Brain (organoid and tissue), 16 donors: ENCODE measurements at places on chromosomes 12 and 14. TPM values are rescaled to one million over a fixed set of nuclear protein-coding genes. Genes with fewer than 3 reads are reported as not detected.
A peak's percentile ranks its signal among the peaks of the same experiment; 100 is the strongest.

Gene C12orf75
- 28.6 TPM for polyA plus RNA-seq

Gene SERPINA6
- not detected for polyA plus RNA-seq

Gene MVK
- 33.4 TPM for polyA plus RNA-seq

Gene TGM1
- 1.8 TPM for polyA plus RNA-seq

Gene ZDHHC17
- 6.0 TPM for polyA plus RNA-seq

DNA sequence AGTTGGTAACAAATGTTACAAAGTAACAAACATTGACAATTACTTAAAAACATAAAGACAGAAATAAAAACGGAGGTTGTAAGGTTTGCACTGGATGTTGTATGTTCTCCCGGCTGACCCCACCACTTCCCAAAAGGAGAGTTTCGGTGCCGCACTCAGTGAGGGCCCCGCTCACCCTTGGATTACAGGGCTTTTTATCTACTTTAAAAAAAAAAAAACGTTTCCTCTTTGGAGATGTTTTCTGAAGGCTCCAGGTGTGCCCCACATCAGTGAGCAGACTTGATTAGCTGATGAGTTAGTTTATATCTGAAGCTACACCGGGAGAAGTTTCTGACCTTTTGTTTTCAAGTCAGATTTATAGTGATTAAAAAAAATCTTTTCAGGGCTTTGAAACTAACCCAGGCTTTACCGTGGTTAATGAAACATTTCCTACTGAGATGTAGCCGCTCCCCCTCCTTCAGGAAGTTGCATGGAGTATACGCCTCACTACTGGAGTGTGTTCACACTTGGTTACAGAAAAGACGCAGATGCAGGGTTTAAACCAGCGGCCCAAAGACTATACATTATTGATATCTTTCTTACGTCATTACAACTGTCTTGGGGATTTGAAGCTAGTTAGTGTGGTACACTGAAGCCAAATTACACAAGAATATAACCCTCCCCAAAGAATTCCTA, 38.0 kb upstream of the BCL7A start:
- DNase-seq, result no peak

GRCh38 chr12:52526511-52526951, 6.3 kb upstream of the KRT5 start:
- DNase-seq, result no peak

DNA sequence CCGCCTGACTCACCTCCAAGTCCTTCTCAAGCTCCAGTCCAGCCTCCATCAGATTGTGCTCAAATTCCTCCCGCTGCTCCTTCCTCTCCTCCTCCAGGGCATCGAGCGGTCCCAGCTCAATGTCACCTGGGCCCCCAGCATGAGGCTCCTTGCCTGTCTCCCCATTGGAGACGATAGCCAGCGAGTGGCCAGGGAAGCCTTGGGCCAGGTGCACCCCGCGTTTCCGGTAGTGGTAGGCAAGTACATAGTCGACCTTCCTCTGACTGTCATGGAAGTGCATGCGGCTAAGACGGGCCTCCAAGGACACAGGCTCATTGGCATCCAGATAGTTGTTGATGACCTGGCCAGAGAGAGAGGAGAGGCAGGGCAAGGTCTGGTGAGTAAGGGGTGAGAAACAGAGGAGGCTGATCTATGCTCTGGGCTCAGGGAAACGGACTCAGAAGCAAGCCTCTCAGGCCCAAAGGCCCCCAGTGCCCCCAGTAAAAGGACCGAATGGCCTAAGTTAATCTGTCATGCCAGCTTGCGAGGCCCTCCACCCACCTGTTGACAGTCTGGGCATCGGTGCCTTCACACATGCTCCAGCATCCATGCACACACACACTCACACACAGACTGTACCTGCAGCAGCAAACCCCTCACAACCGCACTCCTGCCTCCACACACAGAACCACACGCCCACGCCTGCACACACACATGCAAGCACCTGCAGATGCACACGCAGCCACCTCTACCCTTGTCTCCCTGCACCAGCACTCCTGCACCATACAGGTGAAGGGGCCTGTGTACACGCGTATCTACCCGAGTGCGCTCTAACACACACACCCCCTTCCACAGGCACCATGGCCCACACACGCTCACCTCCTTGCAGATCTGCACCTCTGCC, 23.8 kb downstream of the ANO2 start:
- DNase-seq, result no peak

GRCh38 chr12:23464241-23464812, 485.1 kb downstream of the SOX5 start:
- no peak for DNase-seq

GRCh38 chr12:178829-179109, 35.2 kb downstream of the SLC6A12 start:
- DNase-seq, result no peak

DNA sequence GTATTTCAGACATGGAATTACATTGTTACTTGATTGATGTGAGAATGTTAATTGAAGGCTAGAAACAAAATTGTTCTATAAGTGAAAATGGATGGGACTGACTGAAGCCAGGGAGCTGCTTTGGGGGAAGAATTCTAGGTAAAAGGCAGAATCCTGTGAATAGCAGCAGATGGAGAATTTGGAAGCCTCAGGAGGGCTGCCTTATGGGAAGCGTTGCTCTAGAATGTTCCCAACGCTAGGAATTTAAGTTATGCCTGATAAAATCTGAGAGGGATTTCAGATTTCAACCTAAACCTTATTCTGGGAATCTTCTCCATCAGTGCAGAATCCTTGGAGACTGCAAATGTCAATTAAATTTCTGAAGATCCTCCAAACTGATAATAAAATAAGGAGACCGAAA, 858.2 kb upstream of the FLRT2 start:
- no peak for DNase-seq

DNA sequence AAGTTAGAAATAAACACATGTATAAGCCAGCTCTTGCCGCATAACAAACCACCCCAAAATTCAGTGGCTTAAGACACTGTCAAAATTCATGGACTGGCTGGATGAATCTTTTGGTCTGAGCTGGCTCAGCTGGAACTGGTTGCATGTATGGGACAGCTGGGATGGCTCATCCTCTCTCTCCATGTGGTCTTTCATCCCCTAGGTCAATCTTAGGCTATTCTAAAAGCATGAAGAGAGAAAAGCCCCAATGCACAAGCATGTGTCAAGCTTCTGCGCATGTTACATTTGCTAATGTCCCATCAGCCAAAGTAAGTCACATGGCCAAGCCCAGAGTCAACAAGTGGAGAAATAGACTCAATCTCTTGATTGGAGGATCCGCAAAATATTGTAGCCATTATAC, 71.0 kb downstream of the DRAM1 start:
- DNase-seq, result no peak

GRCh38 chr12:104517880-104518279, 61.1 kb downstream of the CHST11 start:
- no peak for DNase-seq

DNA sequence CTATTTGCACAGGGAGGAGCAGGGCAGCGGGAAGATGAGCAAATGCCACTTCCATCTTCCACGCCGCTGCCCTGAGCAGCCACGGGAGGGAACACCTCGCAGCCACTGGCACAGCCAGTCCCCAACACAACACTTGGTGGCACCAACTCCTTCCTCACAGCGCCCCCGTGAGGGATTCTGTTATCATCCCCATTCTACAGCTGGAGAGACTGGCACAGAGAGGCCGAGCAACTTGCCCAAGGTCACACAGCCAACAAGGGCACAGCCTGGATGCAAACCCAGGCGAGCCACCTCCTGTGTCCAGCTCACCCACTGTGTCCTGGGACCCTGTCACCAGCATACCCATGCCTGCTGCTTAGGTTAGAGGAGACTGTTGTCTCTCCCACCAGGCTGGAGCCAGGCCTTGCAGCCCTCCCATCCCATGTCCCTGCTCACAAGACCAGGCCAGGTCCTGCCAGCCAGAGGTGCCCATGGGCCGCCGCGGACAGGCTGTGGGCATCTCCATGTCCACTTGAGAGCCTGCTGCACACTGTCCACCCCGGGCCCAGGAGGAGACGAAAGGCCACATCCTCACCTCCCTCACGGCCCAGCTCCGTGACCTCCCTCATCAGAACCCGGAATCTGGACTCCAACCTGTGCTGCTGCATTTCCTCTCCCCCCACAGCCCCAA, 57.0 kb downstream of the NCOR2 start:
- no peak for DNase-seq

DNA sequence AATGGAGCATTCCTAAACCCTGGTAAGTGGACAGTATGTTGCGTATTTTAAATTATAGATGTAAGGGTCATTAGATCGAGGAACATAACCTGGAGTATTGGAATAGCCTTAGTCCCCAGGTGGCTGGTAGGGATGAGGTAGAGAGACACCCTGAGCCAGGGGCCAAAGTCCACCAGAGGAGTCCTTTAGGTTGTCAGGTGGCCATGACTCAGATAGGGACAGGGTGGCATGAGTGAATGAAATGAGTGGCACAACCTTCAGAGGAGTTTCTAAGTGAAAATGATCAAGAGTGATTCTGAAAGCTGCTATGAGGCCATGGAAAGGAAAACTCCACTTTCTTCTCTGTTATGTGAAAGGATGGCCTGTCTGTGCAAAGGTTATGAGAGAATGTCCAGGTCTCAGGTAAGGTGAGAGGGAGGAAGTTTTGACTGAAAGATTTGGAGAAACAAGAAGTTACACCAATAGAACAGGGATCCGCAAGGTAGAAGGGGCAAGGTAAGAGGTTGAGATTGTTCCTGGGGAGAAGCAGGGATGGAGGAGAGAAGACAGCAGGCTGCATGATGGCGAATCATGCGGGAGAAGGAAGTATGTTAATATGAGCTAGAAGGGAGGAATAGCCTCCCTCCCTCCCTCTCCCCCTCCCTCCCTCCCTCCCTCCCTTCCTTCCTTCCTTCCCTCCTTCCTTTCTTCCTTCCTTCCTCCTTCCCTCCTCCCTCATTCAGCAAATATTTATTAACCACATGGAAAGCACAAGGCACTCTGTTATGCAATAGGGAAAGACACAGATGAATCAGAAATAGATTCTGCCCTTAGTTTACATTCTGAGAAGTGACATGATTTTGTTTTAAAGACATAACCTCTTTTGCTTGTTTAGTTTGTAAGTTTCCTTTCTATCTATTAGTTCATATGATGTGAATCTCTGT, 14.0 kb upstream of the RIPK3 start:
- DNase-seq, result no peak

GRCh38 chr14:55715889-55716288, 135.9 kb downstream of the KTN1 start:
- DNase-seq, result no peak

GRCh38 chr14:35362911-35363374, 41.6 kb downstream of the NFKBIA start:
- DNase-seq, result no peak

DNA sequence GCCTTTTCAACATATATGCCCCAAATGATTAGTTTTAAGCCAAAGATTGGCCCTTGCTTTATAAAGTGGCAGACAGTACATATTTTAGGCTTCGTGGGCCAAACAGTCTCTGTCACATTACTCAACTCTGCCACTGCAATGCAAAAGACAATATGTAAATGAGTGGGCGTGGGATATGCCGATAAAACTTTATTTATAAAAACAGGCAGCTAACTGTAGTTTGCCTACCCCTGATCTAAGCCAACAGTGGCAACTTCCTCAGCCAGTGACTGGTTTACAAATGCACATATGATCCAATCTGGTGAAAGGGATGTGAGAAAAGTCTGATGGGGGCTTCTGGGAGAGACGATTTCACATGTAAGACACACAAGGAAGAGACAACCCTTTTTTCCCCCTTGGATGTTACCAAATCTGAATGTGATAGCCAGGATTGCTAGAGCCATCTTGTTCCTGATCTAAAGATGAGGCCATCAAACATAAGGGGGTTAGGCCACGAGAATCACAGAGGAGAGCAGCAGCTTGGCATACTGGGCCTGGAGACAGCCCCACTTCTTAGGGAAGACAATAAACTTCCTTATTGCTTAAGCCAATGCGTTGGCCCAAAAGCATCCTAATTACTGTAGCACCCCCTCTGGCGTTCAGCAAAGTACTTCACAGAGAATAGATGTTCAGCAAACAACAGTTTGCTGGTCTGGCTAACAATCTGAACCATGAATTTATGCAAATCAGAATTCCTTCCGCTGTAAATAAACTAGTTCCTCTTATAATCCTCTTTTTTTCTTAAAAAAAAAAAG, 75.2 kb upstream of the TMCC3 start:
- DNase-seq, result peak; percentile 86

DNA sequence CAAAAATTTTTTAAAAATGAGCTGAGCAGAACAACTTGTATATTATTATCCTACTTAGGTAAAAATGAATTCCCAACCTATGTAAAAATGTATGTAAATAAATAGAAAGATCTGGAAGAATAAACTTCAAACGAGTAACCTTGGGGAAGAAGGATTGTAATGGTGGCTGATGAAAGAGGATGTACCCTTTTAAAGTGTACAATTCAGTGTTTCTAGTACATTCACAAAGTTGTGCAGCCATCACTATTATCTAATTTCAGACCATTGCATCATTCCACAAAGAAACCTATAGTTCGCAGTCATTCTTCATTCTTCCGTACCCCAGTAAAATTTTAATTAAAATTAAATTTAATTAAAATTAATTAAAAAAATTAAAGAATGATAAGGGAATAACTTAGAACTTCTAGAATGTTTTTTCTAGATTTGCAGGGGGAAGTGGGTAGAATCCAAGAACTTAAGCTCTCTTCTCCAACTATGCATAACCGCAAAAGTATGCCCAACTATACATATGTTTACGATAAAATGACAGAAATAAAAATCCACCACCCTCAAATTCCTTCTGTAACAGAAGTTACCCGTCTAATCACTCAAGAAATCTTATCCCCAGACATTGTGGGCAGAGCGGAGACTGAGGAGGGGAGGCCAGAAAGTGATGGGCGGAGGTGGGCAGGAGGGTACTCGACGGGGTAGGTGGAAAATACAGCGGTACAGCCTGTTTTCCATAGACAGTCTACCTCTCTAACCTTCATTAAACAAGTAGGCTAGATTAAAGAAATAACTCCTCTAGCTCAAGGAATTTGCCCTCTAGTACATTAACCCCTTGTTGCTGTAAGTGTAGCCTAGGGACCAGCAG, 921 bp downstream of the DEPDC4 start:
- DNase-seq, result no peak

- no peak for DNase-seq
Measured at GRCh38 chr12:52234223-52234810, 1.3 kb downstream of the KRT7 start.

DNA sequence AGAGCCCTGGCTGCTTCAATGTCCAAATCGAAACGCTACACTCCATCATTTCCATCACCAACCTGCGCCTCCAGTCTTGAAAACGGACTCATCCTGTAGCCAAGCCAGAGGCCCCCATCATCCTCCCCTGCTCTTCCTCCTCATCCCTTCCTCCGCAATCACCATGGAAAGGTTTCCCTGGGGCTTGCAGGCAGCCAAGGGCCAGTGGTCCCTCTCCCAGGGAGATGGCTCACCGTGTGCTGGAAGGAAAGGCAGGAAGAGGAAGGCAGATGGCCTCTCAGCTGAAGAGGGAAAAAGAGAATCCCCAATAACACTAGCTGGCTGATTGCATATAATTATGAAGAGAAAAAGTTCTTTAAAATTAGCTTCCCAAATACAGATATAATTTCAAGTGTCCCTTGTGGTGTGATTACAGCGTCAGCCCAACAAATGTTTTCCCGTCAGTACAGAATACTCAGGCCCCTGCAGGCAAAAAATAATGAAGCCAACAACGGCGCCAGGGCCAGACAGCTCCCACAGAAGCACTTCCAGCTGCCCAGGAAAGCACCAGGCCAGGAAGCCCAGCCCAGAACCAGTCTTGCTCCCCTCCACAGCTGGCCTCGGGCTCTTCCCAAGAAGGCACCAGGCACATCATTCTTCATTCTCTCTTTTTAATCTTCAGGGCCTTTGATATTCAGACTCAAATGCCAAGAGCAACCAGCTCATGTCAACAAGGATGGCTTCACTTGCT, 24.7 kb downstream of the ITPK1 start:
- peak; percentile 70 for DNase-seq

GRCh38 chr12:101733166-101733565, 6.1 kb downstream of the SYCP3 start:
- no peak for DNase-seq
